Activated naive CD8-positive, alpha-beta T cell treated with anti-CD3 and anti-CD28 coated beads for 36 hours (primary cell): ENCODE measurements at places on chromosomes 7 and 10. TPM values are rescaled to one million over a fixed set of nuclear protein-coding genes. Genes with fewer than 3 reads are reported as not detected.

DNA sequence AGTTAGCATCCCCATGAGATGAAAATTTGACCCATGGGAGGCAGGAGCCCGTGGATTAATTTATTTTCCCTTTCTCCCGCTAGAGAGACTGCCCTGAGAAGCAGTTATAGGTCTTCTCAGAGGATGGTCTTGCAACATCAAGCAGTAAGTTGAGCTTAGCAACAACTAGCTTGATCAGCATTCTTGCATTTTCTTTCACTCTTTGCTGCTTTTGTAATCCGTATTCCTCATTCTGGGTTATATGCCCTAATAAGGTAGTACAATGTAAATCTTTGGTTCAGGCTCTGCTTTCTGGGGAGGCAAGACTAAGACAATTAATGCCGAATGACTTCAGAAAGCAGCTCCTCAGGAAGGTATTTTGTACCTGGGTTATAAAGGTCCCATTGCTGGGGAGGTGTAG lies 146.8 kb downstream of the FZD1 start:
- no peak for DNase-seq

The ADARB2 gene
- total RNA-seq = not detected

The POM121L12 gene
- not detected for total RNA-seq

DNA sequence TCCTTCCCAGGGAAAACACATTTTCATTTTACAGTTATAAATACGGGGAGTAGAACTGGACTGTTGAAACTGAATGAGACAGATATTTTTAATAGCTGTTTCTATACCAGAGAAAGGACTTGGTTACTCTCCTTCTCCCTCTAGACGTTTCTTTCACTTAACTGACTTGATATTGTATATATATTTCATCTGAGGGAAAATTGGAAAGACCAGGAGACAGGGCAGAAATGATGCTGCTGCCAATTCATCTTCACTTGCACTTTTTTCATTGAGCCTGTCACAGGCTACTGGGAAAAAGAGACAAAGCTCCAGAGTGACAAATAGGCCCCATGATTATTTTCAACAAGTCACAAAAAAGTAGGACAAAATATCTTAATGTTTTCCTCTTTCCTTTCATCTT lies 636.0 kb upstream of the TPK1 start:
- no peak for DNase-seq

The ANKRD1 gene
- not detected for total RNA-seq

GRCh38 chr10:24973163-24973562 lies 20.8 kb upstream of the PRTFDC1 start:
- no peak for DNase-seq

GRCh38 chr10:129258283-129258923 lies 208.6 kb upstream of the MGMT start:
- DNase-seq = no peak

- no peak for DNase-seq
Measured at GRCh38 chr7:18859318-18859717, 258.1 kb downstream of the TWIST1 start.

The ATAD1 gene
- total RNA-seq = 49.2 TPM

DNA sequence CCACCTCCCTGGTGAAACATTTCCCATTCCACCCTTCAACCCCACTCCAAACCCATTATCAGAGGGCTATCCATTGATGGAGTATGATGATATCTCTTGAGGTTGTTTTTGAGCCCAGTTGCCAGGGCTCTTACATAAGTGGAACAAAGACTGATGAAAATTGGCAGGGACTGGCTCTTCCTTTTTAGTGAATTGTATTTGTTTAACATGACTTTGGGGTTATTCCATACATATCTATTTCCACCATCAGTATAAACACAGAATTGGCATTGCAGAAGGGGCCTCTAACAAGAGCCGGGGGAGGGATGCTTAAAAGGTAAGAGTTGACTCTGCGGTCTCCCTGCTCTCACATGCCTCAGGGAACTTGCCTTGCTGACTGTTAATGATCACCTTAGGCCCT lies 28.9 kb downstream of the FZD1 start:
- DNase-seq = no peak

The PURB gene
- 31.5 TPM for total RNA-seq

- DNase-seq = no peak
Measured at GRCh38 chr10:118108194-118109026, 61.7 kb upstream of the RAB11FIP2 start.

DNA sequence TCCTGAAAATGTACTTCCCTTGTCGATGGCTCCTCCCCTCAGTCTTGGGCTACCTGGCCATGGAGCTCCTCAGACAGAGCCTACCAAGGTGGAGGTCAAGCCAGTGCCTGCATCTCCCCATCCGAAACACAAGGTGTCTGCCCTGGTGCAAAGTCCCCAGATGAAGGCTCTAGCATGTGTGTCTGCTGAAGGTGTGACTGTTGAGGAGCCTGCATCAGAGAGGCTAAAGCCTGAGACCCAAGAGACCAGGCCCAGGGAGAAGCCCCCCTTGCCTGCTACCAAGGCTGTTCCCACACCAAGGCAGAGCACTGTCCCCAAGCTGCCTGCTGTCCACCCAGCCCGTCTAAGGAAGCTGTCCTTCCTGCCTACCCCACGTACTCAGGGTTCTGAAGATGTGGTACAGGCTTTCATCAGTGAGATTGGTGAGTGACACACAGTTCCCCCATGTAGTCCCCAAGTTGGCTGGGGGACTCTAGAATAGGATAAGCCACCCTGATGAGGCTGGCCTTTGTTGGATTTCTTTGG lies 8.8 kb downstream of the PPRC1 start:
- DNase-seq = no peak

DNA sequence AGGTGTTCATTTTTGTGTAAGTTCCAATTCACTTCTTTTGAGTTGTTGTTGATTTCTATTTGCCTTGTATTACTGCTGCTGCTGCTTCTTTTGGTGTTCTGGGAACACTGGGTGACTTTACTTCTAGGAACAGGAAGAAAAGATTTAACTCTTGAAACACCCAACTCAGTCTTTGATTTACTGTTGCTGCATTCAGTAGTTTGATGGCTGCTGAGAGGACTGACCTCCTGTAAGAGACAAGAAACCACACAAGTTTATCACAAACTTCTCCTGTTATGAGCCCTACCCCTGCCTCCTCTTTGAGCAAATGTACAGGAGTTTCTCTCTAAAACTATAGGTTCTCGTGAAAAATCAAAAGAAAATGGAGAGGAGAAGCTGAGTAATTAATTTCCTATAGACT lies 161.7 kb downstream of the CTTNBP2 start:
- DNase-seq = no peak

DNA sequence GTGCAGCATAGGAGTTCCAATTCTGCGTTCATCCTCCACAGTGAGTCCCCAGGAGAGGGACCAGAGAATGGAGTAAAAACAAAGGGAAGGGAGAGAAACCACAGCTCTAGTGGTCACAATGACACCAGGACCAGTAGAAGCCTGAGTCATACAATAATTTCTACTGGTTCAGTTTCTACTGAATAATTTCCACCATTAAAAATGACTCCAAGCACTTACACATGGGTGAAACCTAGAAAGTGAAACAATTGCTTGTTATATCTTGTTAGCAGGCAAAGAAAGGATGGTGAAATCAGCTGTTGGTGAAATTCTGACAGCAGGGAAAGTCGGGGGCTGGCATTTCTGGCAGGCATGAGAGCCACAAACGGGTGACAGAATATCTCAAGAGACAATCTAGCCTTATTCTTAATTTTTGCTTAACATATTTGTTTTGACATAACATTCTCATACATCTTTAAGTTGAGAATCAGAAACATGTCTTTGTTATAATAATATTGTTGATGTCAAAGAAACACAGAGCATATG lies 1065.8 kb upstream of the C7orf33 start:
- no peak for DNase-seq

- no peak for DNase-seq
Measured at GRCh38 chr10:14742382-14742781, 32.3 kb downstream of the FAM107B start.

GRCh38 chr7:16817536-16817935 lies 12.7 kb upstream of the AGR2 start:
- DNase-seq = no peak

- no peak for DNase-seq
Measured at GRCh38 chr7:157432541-157432956, 95.7 kb downstream of the DNAJB6 start.

DNA sequence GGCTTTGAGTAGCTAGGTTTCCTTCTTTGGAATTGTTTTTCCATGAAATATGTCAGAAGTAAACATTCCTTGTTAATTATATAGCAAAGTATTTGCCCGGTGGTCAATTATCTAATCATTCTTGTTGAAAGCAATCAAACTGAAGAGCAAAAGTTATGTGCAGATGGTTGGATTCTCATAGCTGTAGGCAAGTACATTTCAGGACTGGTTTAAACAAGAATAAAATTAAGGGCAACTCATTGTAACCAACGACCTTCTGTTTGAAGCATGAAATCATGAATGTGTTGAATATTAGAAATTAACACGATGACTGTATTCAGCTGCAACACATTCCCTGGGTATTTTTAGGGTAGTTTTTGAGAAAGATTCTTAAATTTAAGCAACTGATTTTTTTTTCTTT lies 61.8 kb upstream of the NMT2 start:
- DNase-seq = no peak

DNA sequence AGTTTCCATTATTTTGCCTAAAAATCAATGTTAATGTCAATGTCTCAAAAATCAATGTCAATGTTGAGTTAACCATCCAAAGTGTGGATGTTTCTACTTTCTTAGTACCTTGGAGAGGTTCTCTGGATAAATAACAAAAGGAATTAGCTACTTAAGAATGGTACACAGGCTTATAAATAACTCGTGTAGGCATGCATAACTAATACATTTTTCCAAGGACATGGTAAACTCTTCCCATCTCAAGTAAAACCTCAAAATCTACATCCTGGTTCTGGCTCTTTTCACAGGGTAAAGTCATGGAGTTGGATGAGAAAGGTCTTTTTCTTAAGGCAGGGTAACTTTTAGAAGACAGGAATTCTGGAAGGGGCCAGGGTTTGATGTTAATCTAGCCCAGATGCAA lies 59.9 kb downstream of the CAV1 start:
- no peak for DNase-seq

The NOD1 gene
- 12.8 TPM for total RNA-seq

DNA sequence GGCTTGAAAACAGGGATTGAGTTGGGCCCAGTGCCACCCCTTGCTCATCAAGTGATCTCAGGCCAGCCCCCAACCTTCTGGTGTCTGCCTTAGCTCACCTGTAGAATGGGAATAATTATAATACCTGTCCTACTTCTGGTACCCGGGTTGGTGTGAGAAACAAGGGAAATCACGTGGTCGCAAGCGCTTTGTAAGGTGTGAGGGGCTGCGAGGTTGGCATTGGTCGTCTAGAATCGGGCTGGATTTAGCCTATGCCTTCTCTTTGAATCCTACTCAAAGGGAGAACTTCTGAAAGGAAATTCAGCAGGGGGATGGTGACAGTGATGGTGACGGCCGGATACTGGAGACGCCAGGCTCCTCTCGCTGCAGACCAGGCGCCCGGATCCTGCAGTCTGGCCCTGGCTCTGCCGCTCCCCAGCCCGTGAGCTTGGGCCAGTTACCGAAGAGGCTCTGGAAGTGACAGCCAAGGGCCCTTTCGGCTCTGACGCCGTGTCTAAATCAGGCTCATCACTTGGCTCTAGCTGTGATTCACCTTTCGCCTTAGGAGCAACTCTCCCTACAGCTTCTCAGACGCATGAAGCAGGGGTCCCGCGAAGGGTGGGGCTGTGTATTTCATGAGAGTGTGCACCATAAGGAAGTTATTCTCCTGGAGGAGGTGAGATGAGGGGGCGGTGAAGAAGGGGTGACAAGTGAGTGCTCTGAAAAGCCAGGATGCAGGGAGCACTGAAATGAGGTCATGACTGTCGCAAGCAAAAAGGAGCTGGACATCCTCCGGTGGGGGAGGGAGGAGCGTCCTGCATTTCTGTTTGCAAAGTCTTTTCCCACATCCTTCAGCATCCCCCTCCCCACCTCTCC lies 4.0 kb upstream of the CREB5 start:
- DNase-seq = peak; percentile 18

DNA sequence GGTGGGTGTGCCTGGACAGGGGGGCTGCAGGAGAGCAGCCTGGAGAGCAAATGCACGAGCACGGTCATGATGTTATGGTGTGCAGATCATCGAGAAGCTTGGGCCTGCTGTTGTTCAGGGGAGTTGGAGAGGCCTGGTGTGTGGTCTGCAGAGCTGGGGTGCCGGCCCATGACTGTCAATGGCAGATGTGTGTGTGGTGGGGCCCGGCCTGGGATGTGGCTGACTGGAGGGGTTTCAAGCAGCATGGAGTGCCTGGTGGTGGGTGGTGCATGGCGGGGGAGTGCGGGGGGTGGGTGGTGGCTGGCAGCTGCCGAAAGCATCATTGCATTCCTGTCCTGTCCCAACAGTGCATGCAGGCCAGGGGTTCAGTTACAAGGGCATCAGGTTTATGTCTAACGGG lies 122.6 kb downstream of the DOCK1 start:
- DNase-seq = no peak

The BTBD16 gene
- not detected for total RNA-seq

The LIPM gene
- total RNA-seq = not detected

- DNase-seq = no peak
Measured at GRCh38 chr10:22344249-22344648, 1.0 kb upstream of the SPAG6 start.

DNA sequence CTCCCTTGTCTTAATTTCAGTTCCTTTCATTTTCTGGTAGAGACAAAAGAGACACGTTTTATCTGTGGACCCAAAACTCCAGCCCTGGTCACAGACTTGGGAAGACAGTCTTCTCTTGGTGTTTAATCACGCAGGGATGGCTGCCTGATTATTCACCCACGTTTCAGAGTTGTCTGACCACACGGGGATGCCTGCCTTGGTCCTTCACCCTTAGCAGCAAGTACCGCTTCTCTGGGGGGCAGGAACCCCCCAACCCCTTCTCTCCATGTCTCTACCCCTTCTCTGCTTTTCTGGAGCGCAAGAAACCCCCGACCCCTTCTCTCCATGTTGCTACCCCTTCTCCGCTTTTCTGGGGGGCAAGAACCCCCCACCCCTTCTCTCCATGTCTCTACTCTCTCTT lies 95.8 kb downstream of the MACC1 start:
- no peak for DNase-seq

The ARHGAP22 gene
- total RNA-seq = not detected

- DNase-seq = no peak
Measured at GRCh38 chr10:116526219-116526618, 19.5 kb upstream of the PNLIP start.

The NME8 gene
- total RNA-seq = not detected

- no peak for DNase-seq
Measured at GRCh38 chr10:97784200-97784810, 12.5 kb upstream of the SFRP5 start.

The RET gene
- total RNA-seq = not detected

DNA sequence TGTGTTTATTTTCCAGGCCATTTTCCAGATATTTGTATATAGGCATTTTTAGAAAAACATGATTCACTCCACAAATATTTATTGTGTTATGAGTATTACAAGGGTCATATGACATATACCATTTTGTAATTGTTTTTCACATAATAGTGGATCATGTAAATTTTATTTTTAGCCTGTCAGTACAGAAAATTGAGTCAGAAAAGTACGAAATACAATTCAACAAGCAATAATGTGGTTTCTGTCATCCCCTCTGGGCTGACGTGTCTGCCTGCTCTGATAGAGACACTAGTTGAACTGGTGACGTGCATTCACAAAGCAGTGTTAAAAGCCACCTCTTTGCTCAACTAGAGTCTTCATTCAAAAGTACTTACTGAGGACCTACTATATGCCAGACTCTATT lies 97.9 kb upstream of the STEAP1B start:
- DNase-seq = no peak

GRCh38 chr10:35643151-35644049 lies 1.3 kb upstream of the FZD8 start:
- DNase-seq = peak; percentile 6

The GFRA1 gene
- total RNA-seq = not detected

GRCh38 chr7:135991322-135991721 lies 14.2 kb upstream of the MTPN start:
- no peak for DNase-seq

- no peak for DNase-seq
Measured at GRCh38 chr10:110376767-110377160, 72.0 kb upstream of the SMNDC1 start.
